ENCODE measurements at places on chromosomes 3 and 15.

- DNase-seq, result no peak
These were observed 26.5 kb upstream of the NEDD4 start for GRCh38 chr15:56019819-56020486.

GRCh38 chr3:144384241-144384979, 412.8 kb downstream of the DIPK2A start:
- no peak for DNase-seq

GRCh38 chr3:38465588-38466154, 12.0 kb downstream of the ACVR2B start:
- no peak for DNase-seq

DNA sequence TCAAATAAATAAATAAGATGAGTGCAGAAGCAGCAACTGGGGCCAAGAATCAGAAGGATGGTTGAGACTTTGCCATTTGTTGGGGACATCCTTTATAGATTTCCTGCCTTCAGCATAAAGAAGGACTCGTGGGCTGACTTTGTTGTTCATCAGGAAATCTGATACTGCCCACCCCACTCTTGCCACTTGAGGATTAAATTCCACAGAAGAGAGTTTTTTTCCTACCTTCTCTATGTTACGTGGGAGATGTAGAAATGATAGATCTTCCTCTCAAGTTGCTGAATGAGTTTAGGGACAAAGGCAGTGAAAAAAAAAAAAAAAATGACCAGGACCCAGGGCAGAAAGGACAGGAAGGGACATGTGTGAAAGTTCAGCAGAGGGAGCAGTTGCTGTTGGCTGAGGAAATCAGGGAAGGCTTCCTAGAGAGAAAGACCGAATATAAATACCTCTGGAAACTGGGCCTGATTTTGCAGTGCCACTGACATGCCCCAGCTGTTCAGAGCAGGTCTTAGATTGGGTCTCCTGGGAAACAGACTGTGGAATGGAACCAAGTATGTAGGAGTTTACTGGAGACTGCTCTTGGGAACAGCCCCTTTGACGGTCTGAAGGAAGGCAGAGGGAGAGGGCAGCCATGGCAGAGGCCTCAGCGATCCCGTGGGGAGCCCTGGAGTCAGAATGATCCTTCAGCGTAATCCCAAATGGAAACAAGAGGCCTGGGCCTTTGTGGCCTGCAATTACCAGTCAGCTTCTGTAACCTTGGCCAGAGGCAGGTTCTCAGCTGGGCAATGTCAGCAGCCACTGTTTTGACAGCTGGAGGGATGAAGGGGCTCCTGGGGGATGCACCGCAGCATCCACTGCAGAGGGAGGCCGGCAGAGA, 50.9 kb downstream of the C3orf20 start:
- no peak for DNase-seq

GRCh38 chr3:40752492-40752891, 227.7 kb downstream of the ZNF621 start:
- no peak for DNase-seq

- no peak for DNase-seq
These were observed 18.4 kb downstream of the LRCH3 start for GRCh38 chr3:197809356-197810020.

DNA sequence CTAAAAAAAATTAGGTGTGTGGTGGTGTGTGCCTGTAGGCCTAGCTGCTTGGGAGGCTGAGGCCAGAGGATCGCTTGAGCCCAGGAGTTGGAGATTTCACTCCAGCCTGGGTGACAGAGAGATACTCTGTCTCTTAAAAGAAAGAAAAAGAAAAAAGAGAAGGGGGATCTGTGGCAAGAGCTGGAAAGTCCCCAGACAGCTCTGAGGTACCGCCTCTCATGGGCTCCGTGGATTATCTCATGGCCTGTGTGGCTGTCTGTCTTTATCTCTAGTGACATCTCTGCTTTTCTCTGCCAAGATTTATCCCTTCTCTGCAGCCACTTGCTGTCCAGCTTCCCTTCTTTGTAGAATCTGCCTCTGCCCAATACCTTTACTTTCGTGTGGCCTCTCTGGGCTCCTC, 5.7 kb downstream of the EXOSC7 start:
- DNase-seq, result no peak

- no peak for DNase-seq
These were observed 625 bp downstream of the COL6A6 start for GRCh38 chr3:130517602-130518001.

GRCh38 chr3:33428734-33429133, 11.5 kb downstream of the UBP1 start:
- DNase-seq, result no peak

DNA sequence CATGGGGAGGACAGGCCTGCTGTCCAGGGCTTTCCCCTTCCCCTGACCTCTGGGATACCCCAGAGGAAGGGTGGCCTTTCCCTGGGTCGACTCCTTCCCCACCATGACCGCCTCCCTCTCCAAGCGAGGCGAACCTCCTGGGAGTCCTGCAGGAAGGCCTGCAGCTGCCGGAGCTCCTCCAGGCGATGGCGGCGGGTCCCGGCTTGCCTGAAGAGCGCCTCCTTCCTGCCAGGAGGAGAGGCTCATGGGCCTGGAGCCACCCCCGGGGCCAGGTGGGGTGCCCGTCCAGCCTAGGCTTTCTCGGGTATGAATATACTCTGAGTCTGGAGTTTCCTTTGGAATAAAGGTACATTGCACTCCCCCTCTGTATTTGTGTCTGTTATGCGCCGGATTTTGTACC, 20.1 kb downstream of the PLA2G4B start:
- no peak for DNase-seq

DNA sequence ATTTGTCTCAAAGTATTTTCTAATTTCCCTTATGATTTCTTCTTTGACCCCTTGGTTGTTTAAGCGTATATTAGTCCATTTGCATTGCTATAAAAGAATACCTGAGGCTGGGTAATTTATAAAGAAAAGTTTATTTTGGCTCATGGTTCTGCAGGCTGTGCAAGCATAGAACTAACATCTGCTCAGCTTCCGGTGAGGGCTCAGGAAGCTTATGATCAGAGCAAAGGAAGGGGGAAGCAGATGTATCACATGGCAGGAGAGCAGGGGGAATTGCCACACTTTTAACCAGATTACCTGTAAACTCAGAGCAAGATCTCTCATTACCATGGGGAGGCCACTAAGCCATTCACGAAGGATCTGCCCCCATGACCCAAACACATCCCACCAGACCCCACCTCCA, 148.2 kb downstream of the PDE8A start:
- DNase-seq, result no peak

- no peak for DNase-seq
These were observed 139.1 kb downstream of the SRGAP3 start for GRCh38 chr3:9110316-9110715.

DNA sequence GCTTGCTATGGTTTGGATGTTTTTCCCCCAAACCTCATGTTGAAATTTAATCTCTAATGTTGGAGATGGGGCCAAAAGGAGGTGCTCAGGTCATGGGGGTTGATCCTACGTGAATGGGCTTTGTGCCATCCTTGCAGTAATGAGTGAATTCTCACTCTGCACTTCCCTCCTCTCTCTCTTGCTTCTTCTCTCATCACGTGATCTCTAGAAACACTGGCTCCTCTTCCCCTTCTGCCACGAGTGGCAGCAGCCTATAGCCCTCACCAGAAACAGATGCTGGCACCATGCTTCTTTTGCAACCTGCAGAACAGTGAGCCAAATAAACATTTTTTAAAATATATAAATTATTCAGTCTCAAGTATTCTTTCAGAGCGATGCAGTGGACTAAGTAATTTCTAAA, 13.3 kb upstream of the PLSCR1 start:
- DNase-seq, result no peak

DNA sequence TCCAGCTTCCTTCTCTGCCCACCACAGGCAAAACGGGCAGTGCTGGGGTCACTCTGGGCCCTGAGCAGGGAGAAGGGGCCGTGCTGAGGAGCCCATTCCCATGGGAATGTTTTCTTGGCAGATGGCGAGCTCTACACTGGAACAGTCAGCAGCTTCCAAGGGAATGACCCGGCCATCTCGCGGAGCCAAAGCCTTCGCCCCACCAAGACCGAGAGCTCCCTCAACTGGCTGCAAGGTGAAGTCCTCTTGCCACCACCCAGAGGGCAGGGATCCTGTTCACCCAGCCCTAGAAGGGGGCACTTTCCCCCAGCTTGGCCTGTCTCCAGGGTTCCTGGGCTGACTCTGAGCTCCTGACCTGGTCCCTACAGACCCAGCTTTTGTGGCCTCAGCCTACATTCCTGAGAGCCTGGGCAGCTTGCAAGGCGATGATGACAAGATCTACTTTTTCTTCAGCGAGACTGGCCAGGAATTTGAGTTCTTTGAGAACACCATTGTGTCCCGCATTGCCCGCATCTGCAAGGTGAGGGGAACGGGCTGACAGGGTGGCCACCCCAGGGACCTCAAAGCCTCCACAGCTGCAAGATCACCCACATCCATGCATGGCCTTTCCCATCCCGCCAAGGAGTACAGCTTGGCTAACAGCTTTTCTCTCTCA, 12.4 kb downstream of the CIB1 start:
- no peak for DNase-seq

- no peak for DNase-seq
These were observed 23.3 kb downstream of the SPRED1 start for GRCh38 chr15:38275959-38276358.

DNA sequence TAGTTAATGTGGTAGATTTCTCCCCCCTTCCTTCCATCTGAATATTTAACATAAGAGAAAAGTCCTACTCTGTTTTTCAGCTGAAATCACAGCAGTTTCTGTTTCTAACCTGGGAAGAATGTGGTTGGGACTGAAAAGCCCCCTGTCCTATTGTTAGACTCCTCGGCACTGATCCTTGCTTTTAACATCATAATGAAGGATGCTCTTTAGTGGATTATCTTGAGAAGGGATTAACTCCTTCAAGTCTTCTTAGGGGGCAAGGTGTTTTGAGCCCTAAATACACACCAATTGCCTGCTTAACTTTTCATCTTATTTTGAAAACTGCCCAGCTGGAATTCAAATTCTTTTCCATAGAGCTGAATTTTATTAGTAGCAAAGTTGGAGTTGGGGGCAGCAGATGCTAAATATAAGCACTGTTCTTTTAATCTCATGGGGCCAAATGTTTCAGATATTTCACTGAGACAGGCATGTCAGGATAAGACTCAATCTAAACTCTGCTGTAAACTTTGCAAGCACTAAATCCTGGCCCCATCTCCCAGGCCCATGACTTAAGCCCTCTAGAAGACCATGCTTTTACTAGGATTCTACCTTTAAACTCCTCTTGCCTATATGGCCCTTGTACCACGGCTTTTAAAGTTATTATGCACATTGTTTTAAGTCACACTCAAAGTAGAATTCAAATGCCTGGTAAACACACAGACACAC, 243.2 kb upstream of the NR2F2 start:
- no peak for DNase-seq

GRCh38 chr3:37642670-37643598, 218.7 kb upstream of the CTDSPL start:
- DNase-seq, result no peak

GRCh38 chr15:69087366-69087976, 73.0 kb upstream of the GLCE start:
- no peak for DNase-seq

DNA sequence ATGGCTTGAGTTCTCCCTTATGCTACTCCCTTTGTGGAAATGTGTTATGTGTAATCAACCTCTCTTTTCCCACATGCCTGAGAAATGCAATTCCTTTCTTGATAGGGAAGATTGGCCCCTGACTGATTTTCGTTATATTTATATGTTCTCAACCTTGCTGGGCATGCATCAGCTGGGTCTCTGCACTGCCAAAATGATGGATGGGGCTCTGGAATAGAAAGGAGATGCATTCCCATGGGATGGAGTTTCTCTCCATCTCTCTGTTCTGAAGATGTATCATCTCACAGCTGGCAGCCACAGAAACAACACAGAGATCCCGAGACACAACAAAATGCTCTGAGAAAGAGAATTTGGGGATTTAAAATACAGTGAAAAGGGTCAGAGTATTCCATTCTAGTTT, 327.7 kb upstream of the LMCD1 start:
- no peak for DNase-seq

DNA sequence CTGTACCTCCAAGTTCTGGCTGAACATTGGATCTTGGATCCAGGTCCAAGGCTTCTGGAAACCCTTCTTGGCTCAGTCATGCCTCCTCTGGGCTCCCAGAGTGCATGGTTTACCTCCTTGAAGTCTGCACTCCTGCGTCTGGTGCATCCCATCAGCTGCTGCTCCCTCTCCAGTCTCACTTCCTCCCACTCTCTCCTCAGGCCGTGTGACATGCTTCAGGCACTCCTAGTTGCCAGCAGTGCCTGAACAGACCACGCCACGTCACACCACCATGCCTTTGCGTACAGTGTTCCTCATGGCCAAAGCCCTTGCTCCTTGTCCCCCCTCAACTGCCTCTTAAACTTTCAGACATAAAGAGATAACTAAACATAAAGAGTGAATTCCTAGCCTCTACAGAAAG, 5.7 kb downstream of the GPR27 start:
- DNase-seq, result no peak

DNA sequence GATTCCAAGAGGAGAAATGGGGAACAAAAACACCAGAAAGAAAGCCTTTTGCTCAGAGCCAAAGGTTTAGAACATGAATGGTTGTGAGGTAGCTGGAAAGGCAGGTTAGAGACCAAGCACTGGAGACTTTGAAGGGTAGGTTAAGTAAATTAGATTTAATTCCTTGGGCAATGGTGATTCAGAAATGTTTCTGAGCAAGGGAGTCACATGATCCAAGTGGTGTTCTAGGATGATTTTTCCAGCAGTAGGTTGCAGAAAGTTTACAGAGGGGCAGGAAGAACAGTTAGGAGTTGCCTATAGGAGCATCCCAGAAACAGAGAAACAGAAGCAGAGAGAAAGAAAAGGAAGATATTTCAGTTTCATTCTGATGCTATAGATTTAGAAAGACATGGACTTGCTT, 139.8 kb downstream of the WDR76 start:
- DNase-seq, result no peak

- no peak for DNase-seq
These were observed 780 bp upstream of the ACAD9 start for GRCh38 chr3:128878556-128879124.

- no peak for DNase-seq
These were observed 544.7 kb upstream of the ROBO2 start for GRCh38 chr3:76495216-76495615.

DNA sequence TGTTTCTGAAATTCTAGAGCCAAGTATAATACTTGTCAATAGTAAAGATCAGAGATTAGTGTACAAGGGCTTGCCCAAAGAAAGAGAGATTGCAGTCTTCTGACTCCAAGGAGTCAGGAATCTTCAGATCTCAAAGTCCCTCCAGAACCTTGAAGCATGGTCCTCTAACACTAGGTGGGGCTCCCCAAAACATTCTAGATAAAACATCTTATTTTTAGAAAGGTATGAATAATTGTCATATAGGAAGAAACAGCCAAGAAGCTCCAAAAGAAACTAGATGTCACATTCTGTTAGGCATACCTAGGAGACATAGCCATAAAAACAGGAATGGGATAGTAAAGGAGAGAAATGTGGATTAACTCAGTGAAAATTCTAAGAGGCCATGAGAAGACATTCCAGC, 10.7 kb downstream of the MUC13 start:
- DNase-seq, result no peak

GRCh38 chr15:89993349-89993748, 7.8 kb upstream of the ZNF710 start:
- no peak for DNase-seq
